MM.1S (cell line): ENCODE measurements at places on chromosomes 7 and 10.

GRCh38 chr7:98655611-98656010 is 38.5 kb downstream of the NPTX2 start:
- no peak for DNase-seq

DNA sequence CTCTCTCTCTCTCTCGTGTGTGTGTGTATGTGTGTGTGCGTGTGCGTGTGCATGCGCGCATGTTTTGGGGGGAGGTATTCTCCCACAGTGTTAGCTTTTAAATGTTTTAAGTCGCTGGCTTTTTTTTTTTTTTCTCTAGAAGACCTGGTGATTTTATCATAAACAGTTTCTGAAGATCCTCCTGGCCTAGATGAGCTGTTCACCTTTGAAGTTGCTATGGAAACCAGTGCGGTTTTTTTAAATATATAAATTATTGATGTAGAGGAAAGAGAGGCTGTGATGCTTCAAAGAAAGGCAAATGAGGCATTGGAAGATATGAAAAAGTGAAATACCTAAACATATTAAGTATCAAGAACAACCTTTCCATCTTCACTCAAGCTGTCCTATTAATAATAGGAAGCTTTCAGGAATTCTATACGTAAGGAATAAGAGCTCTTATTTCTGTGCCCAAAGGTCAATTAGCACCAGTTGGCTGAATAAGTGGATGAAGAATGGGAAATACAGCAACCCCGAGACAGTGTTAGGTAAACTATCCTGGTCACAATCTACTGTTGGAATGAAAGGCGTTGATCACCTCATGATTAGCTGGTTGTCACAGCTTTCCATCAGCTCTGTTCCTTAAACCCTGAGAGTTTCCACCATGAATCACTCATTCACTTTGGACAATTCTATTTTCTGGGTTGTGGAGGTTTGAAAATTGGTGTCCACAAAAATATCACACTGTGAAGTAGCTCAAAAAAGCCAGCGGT is 66.5 kb upstream of the SLC35G1 start:
- DNase-seq: no peak

GRCh38 chr10:119211176-119211575 is 3.8 kb downstream of the GRK5 start:
- DNase-seq: no peak

DNA sequence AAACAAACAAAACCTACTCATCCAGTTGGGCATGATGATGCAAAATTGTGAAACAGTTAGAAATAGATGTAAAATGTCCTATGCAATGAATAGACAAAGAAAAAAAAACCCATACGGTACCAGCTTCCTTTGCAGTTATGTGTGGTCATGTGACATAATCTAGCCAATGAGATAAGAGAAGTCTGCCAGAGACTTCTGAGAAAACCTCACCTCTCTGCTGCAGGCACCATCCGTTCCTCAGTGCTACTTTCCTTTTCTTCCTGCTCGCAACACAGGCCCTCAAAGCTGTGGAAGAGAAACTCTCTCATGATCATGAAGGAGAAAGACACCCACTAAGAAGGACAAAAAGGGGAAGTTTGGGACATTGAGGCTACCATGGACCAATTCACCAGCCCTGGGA is 76.8 kb upstream of the CARD11 start:
- DNase-seq: peak; percentile 57

- DNase-seq: no peak
Measured at GRCh38 chr7:151727579-151728285, 149.2 kb downstream of the PRKAG2 start.

DNA sequence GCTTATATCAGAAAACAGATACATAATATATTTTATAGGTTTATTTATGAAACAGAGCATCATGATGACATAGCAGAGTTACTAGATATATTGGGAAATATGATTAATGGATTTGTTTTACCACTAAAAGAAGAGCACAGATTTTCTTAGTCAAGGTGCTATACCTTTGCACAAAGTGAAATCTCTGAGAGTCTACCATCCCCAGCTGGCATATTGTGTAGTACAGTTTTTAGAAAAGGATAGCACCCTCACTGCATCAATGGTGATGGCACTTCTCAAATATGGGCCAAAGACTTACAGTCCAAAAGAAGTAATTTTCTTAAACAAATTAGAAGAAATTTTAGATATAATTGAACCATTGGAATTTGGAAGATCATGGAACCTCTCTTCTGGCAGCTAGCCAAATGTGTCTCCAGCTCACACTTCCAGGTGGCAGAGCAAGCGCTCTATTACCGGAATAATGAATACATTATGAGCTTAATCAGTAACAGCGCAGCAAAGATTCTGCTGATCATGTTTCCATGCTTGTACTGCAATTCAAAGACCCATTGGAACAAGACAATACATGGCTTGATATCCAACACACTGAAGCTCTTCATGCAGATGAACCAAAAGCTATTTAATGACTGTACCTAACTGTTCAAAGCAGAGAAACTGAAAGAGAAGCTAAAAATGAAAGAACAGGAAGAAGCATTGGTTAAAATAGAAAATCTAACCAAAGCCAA is 21.9 kb upstream of the CREB3L2 start:
- DNase-seq: peak; percentile 92

DNA sequence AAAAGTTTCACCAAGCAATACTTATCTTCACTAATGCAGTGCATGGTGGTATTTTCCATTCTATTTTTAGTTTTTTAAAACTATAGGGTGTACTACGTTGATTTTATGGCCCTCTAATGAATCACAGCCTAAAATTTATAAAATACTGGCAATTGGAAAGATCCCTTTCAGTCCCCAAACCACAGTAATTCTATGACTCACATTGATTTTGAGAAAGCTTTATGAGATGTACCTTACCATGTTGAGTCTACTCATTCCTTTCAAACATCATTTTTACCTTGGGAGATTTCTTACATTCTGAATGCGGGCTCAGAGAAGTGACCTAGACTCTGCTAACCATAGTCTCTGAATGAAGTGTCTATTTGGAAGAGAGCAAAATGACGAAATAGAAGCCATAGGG is 141.6 kb downstream of the GPR85 start:
- no peak for DNase-seq

- no peak for DNase-seq
Measured at GRCh38 chr10:102195296-102195870, 30.7 kb upstream of the ELOVL3 start.

DNA sequence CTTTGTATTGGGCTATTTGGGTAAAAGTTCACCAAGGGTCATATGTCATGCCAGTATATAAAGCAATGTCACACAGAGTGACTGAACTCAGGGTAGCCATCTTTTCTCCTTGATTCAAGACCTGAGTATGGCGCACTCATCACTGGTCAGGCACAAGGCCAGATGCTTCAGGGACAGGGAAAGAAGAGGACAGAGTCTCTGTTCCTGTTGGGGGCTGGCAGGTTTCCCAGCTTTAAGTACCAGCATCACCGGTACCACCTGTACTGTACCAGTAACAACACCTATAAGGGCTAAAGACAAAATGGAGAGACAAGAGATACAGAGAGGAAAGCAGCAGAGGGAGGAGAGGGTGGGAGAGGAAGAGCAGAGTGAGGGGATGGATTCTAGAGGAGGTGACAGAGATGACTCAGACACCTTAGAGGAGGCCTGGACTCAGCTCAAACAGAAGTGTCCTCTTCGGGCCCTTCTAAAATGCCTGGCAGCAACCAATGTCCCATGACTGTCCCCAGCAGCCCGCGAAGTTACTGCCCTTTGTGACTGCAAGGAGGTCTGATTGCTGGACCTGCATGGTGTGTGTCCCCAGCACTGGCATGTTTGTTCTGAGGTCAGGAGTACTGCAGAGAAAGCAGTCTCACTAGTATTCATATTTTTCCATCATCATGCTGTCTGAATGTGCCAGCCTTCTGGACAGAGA is 191.3 kb downstream of the MYOF start:
- DNase-seq: no peak

DNA sequence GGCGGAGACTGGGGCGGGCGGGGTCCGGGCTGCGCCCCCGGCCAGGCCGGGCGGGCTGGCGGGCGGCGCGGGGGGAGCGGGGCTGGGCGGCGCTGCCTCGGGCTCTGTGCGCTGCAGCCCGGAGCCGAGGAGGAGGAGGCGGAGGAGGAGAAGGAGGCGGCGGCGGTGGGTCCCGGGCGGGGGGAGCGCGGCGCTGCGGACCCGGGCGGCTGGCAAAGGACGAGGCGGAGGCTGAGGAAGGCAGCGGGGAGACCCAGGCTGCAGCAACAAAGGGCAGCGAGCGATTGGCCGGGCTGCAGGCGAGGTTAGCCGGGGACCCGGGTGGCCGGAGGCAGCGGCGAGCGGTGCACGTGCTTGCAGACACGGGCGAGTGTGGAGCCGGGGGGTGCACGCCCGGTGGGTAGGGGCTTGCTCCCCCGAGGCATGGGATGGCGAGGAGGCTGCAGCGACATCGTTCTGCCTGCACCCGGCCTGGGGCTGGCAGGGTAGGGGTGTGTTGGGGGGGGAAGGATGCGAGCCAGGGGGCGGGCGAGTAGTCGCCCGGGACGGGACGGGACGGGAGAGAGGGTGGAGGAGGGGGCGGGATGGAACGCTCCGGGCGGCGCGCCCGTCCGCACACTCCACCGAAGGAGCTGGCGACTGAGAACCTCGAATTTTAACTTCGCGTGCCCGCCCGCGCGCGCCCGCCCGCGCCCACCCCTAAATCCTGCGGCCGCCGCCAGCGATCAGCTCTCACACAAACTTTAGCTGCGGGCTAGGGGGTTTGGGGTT is 844 bp upstream of the KAT6B start:
- DNase-seq: peak; percentile 44

- DNase-seq: no peak
Measured at GRCh38 chr7:50217821-50218281, 86.7 kb upstream of the IKZF1 start.

DNA sequence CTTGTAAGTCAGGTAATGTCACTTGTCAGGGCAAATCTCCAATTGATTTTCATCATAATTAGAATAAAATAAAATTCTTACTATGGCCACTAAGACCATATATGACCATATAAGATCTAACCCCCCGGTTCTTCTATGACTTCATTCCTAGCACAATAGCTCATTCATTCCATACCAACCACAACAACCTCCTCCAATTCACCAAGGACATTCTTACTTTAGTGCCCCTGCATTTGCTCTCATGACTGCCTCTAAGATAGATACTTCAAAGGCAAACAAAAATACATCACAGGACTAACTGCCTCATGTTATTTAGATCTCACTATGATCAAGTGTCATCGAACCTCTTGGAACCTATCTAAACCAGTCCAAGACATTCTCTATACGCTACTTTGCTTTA is 90.8 kb downstream of the SNX13 start:
- no peak for DNase-seq

DNA sequence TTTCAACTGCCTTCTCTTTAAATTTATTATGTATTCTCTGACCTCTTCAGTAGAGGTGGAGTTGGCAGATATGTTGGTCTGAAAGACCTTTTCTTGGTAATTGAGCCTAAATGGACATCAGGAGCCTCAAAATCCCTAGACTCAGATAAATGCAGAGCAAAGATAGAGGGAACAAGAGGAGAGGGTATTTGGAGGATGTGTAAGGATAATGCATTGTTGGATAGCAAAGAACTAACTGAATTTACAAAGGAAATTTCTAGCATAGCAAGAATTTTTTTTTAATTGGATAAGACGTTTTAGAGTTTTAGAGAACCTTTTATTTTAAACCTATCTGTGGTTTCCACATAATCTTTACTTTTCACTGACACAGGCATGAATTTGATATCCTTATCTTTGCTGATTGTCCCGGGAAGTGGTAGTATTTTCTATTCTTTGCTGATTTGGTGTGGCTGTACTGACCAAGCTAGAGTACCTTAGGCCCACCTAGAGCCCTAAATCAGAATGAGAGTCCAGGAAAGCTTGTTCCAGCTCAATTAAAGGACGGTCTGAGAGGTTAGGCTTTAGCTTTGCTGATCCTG is 91.3 kb downstream of the NRF1 start:
- DNase-seq: no peak

DNA sequence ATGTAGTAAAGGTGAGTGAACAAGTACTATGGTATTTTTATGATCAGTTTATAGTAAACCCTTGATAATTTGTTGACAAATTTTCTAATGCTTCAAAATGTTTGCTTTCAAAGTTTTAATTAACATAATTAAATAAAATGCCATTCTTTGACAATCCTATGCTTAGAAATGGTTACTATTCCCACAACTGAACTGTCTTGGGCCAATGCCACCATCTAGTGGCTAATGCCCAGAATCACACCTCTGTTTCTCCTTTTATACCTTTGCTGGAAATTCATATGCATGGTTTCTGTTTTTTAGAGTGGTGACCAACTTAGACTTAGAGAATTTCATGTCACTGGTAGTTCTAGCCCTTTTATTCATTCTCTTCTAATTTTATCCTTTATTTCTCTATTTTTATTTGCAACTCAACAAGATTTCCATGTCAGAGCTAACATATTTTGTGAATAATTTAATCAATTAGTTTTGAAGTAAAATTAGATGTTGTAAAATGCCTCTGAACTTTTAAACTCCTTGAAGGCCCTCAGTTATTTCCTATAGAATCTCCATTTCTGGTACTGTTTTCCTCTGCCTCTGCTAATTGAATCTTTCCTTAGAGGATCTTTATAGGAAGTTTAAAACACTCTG is 31.1 kb downstream of the PCGF5 start:
- peak; percentile 66 for DNase-seq

- no peak for DNase-seq
Measured at GRCh38 chr10:44024356-44025116, 360.4 kb downstream of the CXCL12 start.

DNA sequence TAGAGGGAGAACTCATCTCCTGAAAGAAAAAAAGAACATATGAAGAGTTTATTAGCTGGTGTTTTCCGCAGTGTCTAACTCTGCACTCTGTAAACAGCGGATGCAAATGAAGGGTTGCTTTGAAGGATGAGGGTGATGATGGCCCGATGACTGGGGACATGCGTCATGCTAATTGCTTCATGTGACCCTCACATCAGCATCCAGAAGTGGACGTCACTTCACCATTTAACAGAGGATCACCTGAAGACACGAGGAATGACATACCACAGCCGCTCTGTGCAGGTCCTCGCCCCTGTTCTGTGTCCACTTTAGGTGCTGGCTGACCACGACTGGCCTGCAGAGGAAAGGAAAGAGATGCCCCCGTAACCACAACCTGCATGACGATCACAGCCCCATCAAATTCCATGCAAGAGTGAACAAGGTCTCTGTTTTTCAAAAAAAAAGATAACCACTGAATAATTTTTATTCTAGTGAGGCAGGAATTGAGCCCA is 82.9 kb downstream of the KLF6 start:
- DNase-seq: no peak

- no peak for DNase-seq
Measured at GRCh38 chr7:12643644-12644043, 43.8 kb upstream of the ARL4A start.

GRCh38 chr10:112834751-112835181 is 115.3 kb upstream of the TCF7L2 start:
- no peak for DNase-seq
